ENCODE measurements at places on chromosomes 5 and 9. TPM values are rescaled to one million over a fixed set of nuclear protein-coding genes. Genes with fewer than 3 reads are reported as not detected.
A peak's percentile ranks its signal among the peaks of the same experiment; 100 is the strongest.

Gene CAMK2A
- polyA plus RNA-seq, result 1.5 TPM

DNA sequence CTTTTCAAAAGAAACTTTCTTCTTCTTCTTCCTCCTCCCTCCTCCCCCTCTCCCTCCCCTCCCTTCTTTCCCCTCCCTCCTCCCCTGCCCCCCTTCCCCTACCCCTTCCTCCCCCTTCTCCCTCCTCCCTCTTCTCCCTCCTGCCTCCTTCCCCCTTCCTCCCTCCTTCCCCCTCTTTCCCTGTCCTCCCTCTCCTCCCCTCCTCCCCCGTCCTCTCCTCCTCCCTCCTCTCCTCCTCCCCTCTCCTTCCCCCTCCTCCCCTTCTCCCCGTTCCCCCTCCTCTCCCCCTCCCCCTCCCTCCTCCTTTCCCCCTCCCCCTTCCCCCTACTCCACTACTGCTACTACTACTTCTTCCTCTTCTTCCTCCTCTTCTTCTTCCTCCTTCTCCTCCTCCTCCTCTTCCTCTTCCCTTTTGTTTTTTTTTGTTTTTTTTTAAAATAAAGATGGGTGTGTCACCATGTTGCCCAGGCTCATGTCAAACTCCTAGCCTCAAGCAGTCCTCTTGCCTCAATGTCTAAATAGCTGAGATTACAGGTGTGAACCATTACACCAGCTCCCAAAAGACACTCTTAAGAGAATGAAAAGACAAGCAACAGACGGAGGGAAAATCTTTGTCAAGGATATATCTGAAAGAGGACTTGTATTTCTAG is 87.5 kb downstream of the SCAMP1 start:
- DNase-seq, result no peak

GRCh38 chr5:64330728-64331231 is 165.1 kb downstream of the RNF180 start:
- no peak for DNase-seq

DNA sequence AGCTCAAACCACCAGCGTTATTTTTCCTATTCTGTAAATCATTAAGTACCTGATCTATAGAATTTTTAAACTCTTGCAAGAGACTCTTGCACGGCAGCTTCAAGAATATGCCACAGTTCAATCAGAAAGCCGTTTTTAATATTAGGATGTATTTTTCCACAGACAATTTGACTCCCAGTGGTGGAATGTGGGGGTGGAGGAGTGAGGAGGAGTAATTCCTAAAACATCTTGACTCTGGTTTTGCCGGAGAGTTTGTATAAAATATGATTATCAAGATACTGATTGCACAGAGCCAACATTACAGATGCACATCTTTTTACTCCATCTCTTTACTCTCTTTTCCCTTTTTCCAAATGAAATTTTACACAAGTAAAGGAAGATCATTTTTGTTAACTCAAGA is 288.3 kb downstream of the ENC1 start:
- DNase-seq, result no peak

- peak; percentile 79 for DNase-seq
These were observed 166.0 kb downstream of the ADAMTS12 start for GRCh38 chr5:33725806-33726205.

DNA sequence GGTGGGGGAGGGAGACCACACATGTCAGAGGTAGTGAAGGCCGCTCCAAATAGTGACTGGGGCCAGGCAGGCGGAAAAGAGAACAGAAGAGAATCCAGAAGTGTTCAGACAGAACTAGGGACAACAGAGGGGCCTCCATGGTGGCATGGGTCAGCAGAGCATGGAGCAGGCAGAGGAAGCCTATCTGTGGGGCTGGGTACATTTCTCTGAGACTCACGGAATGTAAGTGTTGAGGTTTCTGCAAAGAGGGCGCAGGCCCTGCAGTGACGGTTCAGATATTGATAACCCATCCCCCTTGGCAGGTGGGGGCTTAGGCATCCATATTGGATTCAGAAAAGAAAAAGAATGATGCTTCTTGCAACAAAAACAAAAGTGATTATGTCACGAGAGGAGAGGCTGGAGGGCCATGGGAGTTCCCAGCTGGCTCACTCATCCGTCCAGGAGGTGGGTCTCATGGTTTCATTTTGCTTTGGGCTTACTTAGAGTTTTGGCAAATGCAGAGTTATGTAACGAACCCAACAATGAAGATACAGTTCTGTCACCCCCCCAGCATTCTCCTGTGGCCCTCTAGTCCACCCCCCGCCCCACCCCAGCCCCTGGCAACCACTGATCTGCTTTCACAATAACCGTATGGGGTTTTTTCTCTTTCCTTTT is 5.4 kb upstream of the RMND5B start:
- no peak for DNase-seq

GRCh38 chr5:140004174-140004573 is 38.9 kb downstream of the NRG2 start:
- DNase-seq, result no peak

- DNase-seq, result peak; percentile 74
These were observed 132.0 kb upstream of the RAI14 start for GRCh38 chr5:34524123-34524522.

Gene PCAT7
- polyA plus RNA-seq, result 0.01 TPM

- DNase-seq, result no peak
These were observed 4.7 kb upstream of the NUP214 start for GRCh38 chr9:131120620-131121228.

Gene BHMT2
- polyA plus RNA-seq, result 6.1 TPM

Gene ZNF454
- polyA plus RNA-seq, result 0.59 TPM

- DNase-seq, result no peak
These were observed 316.1 kb downstream of the IRX1 start for GRCh38 chr5:3911773-3912172.

GRCh38 chr9:72292874-72293607 is 72.0 kb downstream of the ZFAND5 start:
- DNase-seq, result peak; percentile 98

DNA sequence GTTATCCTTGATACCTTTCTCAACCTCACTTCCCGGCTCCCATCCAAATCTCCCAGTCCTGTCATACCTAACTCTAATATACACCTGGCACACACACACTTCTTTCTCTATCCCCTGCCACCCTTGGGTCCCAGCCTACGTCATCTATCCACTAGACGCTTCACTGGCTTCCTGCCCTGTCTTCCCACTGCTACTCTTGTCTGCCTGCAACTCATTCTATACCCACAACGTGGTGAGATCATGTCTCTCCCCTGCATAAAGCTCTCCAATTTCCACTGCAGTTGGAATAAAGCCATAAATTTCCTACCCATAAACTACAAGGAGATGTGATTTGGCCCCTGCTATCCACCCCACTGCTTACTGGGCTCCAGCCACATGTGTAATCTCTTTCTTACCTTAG is 93.5 kb downstream of the JMY start:
- peak; percentile 9 for DNase-seq

Gene NEK6
- polyA plus RNA-seq, result 71.4 TPM

- no peak for DNase-seq
These were observed 114.0 kb downstream of the MAT2B start for GRCh38 chr5:163619273-163619934.

- DNase-seq, result no peak
These were observed 106.5 kb downstream of the EGFLAM start for GRCh38 chr5:38364825-38365224.

- no peak for DNase-seq
These were observed 6.4 kb upstream of the TTC23L start for GRCh38 chr5:34832568-34832967.

Gene CHSY3
- polyA plus RNA-seq, result 0.76 TPM

Gene FABP6
- not detected for polyA plus RNA-seq

GRCh38 chr5:137960819-137961218 is 71.6 kb downstream of the PKD2L2 start:
- DNase-seq, result no peak

Gene ANKRD34B
- not detected for polyA plus RNA-seq

DNA sequence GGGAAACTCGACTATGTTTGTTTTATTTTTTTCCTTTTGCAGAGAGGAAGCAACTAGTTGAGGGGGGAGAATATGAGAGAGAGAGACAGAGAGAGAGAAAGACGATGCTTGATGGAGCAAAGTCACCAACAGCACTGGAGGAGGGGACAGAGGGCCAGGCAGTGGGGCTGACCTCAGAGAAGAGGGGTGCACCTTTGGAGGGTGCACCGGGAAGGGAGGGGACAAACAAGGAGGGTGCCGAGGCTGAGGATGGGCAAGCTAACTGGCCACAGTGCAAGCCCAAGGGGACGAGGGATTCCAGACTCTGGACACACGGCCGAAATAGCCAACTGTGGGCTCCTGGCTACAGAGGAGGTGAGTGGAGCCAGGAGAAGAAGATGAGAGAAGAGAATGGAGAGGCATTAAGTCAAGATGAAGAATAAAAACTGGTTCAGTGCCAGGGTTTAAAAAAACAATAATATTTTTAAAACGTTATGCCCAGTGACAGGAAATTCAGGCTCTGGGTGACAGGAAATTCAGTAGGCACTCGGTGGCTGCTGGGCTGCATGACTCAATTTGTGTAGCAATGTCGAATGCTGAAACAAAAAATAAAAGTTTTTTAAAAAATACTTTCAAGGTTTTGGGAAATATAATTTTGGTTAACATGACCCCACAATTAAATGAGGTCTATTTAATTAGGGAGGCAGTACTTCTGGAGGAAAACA is 13.3 kb upstream of the GLRX start:
- DNase-seq, result no peak

DNA sequence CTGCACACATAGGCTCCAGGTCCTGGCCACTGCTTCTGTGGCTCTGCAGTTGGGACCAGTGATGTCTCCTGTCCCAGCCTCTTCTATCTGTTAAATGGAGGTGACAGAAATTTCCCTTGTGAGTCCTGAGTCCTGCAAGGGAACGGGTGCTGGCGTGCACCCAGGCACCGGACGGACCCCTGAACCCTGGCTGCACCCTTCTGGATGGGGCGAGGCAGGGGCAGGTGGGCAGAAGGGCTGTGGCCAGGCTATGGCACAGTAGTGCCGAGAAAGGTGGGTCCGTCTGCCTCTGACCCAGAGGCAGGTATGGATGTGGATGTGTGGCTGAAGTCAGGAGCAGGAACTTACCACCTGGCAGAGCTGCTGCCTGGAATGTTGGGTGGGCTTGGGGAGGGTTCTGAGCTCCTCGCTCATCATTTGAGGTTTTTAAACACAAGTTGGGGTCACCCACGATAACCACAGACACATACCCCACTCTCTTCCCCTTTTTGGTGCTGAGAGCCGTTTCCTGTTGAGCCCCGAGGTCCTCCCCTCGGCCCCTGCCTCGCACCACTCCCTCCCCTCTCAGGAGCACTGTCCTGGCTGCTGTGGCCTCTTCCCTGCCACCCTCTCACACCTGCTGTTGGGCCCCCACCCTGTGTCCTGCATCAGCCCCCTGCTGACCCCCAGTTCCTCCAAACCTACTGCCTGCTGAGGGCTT is 82.0 kb downstream of the COL5A1 start:
- no peak for DNase-seq

GRCh38 chr5:58133631-58134296 is 326.1 kb downstream of the PLK2 start:
- DNase-seq, result peak; percentile 58

Gene GPR150
- polyA plus RNA-seq, result 0.23 TPM

DNA sequence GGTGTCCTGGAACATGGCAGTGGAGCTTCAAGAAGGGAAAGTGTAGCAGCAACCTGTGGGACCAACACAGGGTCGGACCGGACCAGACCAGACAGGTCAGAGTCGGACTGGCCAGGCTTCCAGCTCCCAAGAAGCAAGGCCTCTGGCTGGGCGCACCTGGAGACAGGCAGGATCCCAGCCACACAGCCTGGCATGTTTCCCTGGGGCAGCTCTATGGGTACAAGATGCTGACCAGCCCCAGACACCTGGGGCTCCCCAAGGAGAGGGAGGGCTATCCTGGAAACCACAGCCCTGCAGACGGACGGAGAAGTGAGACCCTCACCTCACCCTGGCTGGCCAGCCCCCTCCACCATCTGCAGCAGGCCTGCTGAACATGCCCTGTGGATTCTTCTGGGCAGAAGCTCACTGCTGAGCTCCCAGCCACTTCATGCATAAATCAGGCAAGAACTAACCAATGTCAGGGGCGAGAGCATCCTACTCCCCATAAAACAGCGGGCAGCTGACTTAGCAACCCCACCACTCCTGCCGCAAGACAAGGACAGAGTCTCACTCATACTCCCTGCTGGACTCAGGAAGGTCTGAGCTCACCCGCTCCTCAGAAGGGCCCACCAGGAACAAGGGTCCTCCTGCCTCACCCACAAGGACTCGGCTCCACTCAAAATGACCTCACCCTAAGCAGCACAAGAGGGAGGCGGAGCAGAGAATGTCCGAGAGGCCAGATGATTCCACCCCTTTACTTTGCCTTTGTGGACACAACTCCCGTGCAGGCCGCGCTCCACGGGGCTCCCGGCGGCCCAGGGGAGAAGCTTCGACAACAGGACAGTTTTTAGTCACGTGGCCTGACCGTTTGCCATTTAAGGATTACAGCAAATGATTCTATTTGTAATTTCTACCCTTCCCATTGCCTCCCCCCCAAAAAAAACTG is 2.9 kb upstream of the DPH7 start:
- DNase-seq, result no peak

Gene HSPB3
- 5.3 TPM for polyA plus RNA-seq

Gene ARID3C
- not detected for polyA plus RNA-seq

- peak; percentile 69 for DNase-seq
These were observed 408.1 kb downstream of the MAT2B start for GRCh38 chr5:163913548-163913947.

DNA sequence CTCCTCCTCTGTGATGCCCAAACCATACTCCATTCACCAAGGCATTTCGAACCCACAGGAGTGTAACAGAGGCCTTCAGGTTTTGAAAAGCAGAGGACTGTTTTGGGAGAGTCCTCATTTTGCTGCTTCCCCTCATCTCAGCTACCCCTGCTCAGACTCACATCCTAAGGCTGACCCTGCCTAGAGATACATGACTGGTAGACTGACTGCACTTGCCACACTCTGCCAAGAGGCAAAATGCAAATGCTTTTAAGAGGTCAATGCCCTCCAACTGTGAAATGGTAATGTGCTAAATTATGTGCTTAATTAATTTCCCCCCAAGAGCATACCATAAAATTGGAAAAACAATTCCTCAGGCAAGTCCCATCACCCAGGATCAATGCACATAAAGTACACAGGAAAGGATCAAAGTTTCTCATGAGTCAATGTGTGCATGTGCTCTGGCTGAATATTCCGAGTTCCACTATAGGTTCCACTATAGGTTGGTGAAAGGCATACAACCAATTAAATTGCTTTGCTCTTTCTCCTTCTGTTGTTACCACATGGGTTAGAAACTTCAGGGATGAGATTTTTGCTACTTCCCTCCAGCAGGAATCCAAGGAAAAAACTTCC is 87.0 kb downstream of the RGS7BP start:
- no peak for DNase-seq

Gene CXXC5
- polyA plus RNA-seq, result 15.8 TPM

DNA sequence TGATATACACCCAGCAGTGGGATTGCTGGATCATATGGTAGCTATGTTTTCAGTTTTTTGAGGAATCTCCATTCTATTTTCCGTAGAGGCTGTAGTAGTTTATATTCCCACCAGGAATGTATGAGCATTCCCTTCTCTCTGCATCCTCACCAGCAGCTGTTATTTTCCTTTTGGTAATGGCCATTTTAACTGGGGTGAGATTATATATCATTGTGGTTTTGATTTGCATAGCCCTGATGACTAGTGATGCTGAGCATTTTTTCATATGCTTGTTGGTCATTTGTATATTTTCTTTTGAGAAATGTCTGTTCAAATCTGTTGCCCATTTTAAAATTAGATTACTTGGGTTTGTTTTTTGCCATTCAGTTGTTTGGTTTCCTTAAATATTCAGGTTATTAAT is 11.2 kb upstream of the PPIC start:
- peak; percentile 63 for DNase-seq

GRCh38 chr5:921456-922435 is 29.1 kb downstream of the TRIP13 start:
- no peak for DNase-seq

GRCh38 chr5:58760222-58760621 is 177.3 kb downstream of the RAB3C start:
- no peak for DNase-seq
